Suppressor macrophage treated with lipopolysaccharide for 1 hour (primary cell): ENCODE measurements at places on chromosomes 11 and 22.
A peak's percentile ranks its signal among the peaks of the same experiment; 100 is the strongest.

GRCh38 chr11:4076774-4077173 is 17.8 kb upstream of the RRM1 start:
- no peak for DNase-seq

- DNase-seq, result peak; percentile 83
Measured at GRCh38 chr22:37079668-37080171, 28.2 kb downstream of the KCTD17 start.

- no peak for DNase-seq
Measured at GRCh38 chr22:32987081-32987631, 71.0 kb downstream of the SYN3 start.

GRCh38 chr22:21582801-21583740 is 15.6 kb downstream of the UBE2L3 start:
- peak; percentile 27 for DNase-seq

GRCh38 chr11:25423436-25424199 is 908.3 kb upstream of the ANO3 start:
- DNase-seq, result no peak

DNA sequence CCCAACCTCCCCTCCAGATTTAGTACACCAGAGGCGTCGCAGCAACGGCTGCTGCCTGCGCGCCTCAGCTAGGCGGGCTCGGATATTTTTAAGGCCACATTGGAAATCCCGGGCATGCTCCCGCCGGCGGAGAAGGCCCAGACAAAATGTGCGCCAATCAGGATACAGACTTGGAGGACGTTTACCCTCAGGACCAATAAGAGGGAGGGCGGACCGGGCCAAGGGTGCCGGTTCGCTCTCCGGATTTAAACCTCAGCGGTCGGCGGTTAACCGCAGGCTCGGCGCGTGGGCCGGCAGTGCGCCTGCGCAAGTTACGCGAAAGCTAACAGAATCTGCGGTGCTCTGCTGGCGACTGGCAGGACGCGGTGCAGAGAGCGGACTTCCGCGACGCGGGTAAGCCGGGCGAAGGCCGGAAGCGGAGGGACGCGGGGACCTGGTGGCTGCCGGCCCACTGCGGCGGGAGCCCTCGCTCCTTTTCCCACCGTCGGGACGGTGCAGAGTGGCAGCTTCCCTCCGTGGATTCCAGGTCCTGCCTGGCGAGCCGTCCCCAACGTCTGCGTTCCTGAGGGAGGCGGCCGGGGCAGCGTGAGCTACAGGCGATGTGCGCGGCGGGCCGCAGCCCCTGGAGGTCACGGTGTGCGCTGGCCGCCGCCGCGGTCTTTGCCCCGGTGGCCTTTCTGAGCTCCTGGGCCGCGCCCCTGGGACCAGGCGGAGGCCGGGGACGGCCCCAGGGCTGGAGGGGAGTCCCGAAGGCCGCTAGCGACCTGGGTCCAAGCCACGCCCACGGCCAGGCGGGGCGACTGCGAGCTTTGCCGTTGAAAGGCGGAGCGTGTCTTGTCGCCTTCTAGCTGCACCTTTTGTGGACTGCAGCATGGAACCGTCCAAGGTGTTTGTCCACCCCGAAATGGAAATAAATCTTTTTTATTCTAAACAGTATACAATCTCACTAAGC is at the start of gene HYLS1:
Gene HYLS1 (plus strand): TSS at position 296 of the 952 bp plus-strand sequence. CDS start 11,701 bp downstream, outside the sequence.
- DNase-seq, result peak; percentile 98

GRCh38 chr22:47337161-47337621 is 574.7 kb downstream of the TBC1D22A start:
- DNase-seq, result peak; percentile 19

DNA sequence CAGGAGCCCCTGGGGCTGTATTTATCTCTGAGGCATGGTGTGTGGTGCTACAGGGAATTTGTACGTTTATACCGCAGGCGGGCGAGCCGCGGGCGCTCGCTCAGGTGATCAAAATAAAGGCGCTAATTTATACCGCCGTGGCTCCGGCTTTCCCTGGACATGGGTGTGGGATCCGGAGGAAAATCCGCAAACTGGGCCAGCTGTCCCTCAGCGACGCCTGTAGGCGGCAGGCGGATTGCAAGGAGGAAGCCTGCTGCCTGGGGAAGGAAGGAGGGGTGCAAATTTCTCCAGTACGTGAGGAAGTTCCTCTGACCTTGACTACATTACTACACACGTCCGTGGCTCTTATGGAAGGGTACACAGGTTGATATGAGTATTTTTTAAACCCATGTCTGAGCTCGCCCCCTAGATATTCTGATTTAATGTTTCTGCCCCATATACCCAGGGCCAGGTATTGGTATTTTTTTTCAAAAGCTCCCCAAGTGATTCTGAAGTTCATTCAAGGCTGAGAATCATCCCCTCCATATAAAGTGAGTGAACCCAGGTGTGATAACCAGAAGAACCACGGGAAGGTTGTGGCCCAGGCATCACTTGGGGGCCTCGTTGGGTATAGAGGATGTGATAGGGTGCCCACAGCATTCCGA is 2.8 kb downstream of the MYOD1 start:
- peak; percentile 46 for DNase-seq

DNA sequence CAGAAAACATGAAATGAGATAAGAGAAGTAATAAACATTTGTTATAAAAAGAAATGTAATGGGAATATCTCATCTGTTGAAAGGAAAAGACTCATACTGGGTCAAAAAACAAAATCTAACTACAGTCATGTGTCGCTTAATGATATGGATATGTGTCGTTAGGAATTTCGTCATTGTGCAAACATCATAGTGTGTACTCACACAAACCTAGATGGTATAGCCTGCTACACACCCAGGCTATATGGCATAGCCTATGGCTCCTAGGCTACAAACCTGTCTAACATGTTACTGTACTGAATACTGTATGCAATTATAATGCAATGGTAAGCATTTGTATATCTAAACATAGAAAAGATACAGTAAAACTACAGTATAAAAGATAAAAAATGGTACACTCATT is 89.8 kb upstream of the ZC3H12C start:
- no peak for DNase-seq

DNA sequence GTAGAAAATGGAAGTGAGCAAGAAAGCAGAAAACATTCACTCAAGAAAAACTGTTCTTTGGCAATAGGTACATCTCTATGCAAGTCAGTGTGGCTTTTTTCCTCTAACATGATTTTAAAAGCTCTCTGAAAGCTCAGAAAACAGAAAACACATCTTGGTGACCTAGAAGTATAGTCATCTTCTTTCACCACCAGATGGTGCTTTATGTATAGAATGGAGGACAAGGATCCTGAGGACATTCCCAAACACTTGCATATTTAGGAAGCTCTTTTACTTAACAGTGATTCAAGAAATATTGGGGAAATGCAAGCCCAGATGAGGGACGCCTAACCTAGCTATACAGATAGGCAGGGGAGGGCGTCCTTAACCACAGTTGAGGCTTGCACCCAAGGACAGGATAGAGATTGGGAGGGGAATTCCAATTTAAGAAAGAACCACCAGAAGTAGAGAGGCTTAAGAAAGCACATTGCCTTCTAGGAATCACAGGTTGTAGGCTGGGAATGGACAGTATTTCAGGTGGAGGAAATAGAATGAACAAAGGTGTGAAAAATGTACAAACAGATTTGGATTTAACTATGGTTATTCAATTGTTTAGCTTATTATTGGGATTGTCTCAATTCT is 13.8 kb upstream of the CCDC81 start:
- peak; percentile 8 for DNase-seq

- DNase-seq, result no peak
Measured at GRCh38 chr11:116958246-116958645, 120.8 kb upstream of the APOA1 start.

DNA sequence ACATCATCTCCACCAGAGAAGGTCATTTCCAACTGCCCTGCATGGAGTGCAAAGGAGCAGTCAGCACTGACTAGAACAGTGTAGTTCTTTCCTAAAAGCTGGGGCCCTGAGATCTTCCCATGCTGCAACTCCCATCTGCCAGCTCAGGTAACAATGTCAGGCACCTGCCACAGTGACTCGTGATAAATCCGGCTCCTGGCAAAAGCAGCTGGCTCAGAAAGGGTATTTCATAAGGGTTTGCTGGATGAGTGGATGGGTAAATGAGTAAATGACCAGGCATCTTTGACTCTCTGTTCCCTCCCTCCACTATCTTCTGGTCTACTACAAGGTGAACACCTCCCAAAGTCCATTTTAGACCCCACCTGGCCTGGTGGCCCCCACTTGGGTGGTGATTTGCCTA is 403.6 kb downstream of the NXPE2 start:
- no peak for DNase-seq

GRCh38 chr11:15114501-15115475 is at the start of gene INSC:
TSS of gene INSC (plus strand) at chr11:15114923. CDS start at chr11:15149175, 34,252 bp downstream.
- no peak for DNase-seq

- DNase-seq, result peak; percentile 24
Measured at GRCh38 chr11:45092901-45093760, 53.3 kb upstream of the PRDM11 start.

- no peak for DNase-seq
Measured at GRCh38 chr11:3942160-3942955, 86.9 kb downstream of the STIM1 start.

DNA sequence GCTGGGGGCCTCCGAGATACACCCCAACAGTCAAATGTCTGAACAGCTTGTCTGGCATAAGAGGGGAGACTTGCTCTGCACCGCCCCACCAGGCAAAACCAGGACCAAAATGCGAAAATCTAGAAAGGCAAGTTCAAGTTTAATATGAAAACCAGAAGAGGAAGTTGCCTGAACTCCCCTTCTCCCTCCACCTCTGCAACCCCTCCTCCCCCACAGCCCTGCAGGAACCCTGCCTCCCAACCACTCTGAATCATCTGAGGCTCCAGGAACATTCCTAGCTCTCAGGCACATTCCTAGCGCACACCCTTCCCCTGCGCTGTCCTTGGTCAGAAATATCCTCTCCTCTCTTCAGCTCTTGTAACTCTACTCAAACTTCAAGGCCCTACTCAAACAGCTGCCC is 36.7 kb downstream of the ISX start:
- DNase-seq, result no peak

GRCh38 chr11:76436020-76436419 is 8.8 kb upstream of the EMSY start:
- no peak for DNase-seq

GRCh38 chr22:38782402-38783094 is 11.4 kb downstream of the DNAL4 start:
- peak; percentile 66 for DNase-seq

- DNase-seq, result no peak
Measured at GRCh38 chr22:23285734-23286133, 105.4 kb downstream of the BCR start.

GRCh38 chr11:119764108-119764868 is 35.3 kb upstream of the NECTIN1 start:
- DNase-seq, result no peak

DNA sequence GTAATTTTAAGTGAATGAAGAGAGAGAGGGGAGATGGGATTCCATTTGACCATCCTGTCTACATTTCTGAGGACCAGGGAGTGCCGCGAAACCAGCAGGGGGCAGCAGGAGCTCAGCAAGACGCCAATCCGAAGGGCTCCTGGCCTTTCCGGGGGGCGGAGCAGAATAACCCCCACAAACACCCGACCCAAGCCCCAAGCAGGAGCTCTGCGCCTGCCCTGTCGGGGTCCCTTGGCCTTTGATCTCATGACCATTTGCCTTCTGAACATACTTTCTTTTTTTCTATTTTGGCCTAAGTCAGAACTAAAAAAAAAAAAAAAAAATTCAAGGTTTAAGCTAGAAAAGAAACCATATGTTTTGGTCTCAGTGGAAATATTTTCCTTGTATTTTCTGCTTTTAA is 21.9 kb upstream of the SCN2B start:
- DNase-seq, result peak; percentile 88

DNA sequence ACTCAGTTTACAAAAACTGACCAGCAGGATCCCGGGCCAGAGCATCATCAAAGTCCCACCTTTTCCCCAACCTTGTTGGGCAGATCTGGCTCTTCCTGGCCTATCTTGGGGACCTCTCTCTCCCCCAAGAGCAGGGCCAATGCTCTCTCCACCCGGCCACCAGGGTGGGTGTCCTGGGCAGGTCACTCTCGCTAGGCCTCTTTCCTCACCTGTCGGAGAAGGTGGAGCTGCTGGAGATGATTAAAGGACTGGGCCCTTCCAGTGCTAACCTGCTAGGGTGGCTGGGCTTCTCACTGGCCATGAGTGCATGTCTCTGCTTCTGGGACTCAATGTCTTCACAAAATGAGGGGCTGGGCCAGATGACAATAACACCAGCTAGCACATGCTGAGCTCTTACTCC is 2.9 kb upstream of the CAPN5 start:
- no peak for DNase-seq

- DNase-seq, result no peak
Measured at GRCh38 chr11:313304-313786, 495 bp upstream of the IFITM1 start.

- peak; percentile 58 for DNase-seq
Measured at GRCh38 chr11:2269601-2270321, 627 bp downstream of the ASCL2 start.

DNA sequence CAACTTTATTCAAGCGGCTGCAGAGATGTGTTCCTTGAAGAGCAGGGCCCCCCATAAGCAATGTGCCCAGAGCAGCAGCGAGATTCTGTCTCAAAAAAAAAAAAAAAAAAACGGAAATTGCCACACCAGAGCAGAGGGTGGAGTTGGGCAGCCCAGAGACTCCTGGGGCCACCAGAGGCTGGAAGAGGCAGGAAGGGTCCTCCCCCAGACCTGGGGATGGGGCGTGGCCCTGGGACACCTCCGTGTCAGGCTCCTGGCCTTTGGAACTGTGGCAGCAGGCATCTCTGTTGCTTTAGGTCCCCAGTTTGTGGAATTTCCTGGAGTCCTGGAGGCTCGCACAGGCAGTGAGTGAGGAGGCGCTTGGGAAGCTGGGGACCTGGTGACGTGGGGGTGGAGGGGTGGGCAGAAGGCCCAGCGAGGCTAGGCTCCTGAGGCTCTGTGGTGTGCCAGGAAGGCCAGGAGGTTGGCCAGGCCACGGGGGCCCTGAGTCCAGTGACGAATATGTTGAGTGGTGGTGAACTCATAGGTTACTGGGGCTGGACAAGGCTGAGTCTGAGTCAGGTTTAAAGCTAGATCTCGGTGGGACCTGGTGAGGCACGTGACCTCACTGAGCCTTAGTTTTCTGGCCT is 735.6 kb downstream of the BRD1 start:
- DNase-seq, result no peak

DNA sequence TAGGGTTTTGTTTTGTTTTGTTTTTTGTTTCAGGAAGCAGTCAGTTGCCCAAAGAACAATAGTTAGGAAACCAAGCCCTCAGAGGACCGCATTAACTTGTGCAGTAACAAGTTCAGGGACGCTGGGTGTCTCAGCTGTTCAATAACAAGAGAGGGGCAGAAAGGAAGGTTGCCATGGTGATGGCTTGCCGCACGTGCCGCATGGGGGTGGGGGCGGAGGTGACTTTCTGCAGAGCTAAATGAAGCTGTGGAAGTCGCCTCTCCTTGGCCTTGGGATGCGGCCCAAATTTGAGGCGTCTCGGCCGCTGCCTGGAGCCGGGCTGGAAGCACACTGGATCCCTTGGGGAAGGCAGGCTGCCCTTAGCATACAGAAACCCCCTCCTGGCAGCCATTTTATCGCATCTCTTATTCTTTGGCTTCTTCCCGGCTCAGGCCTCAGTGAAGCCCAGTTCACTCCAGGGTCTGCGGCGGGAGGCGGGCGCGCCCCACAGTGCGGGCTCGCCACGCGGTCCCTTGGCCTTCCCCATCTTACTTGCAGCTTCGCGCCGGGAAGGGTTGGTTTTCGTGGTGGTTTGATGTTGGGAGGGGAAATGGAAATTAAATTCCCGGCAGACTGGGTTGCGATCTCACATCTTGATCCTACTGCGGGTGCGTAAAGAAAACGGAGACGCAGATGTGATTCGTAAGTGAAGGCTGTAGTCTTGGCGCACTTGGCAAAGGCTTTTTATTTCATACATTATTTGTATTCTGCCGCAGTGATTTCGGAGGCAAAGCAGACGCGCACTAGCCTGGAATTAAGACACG is 94.3 kb downstream of the SLC17A6 start:
- DNase-seq, result no peak

GRCh38 chr22:41976070-41976901 is 7.0 kb downstream of the SEPTIN3 start:
- peak; percentile 55 for DNase-seq
